NCI-H2171 treated with DMSO at 0.1 percent for 48 hours (cell line): ENCODE measurements at places on chromosomes 13 and 19.
A peak's percentile ranks its signal among the peaks of the same experiment; 100 is the strongest.

DNA sequence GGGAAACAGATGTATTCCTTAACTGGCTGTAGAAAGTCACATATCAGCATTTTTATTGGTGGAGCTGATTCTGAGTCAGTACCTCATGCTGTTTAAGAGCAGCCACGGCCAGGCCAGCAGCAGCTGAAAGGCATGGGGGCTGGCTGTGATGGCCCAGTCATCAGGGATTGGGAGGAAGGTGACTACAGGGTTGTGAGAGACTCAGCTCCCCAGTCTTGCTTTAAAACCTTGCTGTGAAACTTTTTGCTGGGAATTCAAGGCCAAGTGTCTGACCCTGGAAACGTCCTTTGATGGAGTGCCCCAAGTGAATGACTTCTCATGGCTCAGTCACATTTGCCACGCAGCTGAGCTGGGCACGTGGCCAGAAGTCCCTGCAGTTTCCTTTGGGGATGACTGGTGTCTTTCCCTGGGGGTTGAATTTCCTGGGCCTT, 39.1 kb upstream of the RNF113B start:
- peak; percentile 30 for DNase-seq

DNA sequence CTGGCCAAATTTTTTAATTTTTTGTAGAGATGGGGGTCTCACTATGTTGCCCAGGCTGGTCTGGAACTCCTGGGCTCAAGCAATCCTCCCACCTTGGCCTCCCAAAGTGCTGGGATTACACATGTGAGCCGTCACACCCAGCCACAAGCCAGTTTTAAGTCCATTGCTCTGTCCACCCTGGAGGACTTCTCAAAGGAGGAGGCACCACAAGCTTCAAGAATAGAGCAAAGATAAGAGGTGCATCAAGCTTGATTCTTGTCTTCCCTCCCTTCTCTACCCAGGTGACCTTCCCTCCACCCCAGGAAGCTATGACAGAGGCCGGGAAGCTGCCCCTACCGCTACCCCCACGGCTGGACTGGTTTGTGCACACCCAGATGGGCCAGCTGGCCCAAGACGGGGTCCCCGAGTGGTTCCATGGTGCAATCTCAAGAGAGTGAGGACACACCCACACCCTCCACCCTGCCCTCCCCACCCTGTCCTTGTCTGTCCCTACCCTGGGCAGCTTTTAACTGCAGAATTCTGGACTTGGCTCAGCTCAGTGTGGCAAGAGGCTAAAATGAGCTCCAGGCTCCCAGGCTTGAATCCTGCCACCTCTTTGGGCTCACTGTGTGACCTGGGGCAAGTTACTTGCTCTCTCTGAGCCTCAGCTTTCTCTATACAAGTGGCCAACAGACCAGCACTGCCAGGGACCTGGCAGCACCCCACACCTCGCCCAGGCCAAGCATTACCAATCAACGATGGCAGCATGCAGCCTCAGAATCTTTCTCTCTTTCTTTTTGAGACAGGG, 5.2 kb downstream of the HSH2D start:
- no peak for DNase-seq

GRCh38 chr19:29771708-29772414, 39.9 kb upstream of the CCNE1 start:
- DNase-seq, result peak; percentile 26

DNA sequence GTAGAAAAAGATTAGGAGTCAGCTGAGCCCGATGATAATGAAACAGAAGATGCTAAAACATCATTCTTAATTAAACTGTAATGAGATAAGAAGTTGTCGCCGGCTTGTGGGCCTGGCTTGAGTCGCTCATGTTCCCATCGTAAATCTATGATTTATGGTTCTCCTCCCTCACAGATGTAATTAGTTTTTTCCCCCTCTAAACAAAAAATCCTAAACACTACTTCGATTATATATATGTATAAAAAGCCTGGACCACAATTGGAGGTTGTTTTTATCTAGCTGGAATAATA, 151.3 kb downstream of the PTPRS start:
- no peak for DNase-seq

DNA sequence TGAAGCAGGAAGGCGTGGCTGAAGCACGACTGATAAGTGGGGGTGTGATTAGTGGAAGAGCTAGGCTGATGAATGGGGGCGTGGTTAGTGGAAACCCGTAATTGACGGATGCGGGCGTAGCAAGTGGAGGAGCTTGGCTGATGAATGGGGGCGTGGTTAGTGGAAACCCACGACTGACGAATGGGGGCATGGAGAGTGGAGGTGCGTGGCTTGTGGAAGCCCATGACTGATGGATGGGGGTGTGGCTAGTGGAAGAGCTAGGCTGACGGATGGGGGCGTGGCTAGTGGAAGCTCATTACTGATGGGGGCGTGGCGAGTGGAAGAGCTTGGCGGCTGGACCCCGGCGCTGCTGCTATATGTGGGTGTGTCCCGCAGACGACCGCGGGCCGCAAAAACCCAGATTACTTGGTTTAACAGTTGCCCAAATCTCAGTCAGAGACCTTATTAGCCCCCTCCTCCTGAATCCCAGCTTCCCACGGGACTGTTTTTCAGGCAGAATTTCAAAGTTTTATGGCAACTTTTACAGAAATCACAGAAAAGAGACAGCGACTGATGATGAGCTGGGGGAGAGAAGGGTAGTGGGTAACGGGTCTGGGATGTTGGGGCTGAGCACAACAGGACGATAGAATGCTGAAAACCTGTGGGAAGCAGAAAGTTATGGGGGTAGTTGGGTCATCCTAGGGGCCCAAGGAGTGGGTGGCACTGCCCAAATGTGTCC, 9.0 kb upstream of the MEIS3 start:
- peak; percentile 99 for DNase-seq

DNA sequence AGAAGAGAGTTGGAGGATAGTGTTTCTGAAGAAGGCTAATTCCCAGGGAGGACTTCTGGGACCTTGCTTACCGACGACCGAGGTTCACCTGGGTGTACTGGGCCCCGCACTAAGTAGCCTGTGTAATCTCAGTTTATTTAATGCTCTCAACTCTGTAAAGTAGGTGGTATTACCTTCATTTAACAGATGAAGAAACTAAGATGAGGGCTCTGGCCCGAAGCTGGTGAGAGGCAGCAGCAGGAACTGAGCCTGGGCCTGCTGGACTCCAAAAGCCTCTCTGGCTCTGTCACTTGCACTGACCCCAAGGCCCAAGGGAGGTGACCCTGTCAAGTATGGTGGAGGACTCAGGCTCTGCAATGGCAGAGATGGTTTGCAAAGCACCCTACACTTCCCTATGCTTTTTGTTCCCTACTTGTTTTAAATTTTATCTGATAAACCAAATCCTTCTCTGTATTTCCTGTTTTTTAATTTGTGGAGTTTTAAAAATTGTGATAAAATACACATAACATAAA, 50.6 kb downstream of the GGACT start:
- no peak for DNase-seq

DNA sequence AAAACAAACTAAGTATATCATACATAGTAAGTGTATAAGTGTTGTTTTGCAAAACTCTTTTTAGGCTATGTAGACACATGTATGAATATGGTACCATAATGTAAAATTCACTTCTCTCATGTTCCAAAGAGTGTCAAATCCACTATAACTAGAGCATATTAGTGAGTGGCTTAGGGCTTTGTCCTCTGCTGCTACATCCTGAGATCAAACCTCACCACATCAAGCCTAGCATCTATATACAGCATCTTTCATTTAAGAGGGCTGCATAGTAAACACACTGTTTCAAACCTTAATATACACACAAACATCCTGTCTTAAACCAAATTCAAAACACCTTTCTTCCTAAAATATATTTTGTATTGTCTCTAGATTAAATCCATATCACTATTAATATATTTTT, 38.7 kb downstream of the ELF1 start:
- no peak for DNase-seq

- DNase-seq, result no peak
Observed at GRCh38 chr13:101489643-101490405, 37.3 kb downstream of the ITGBL1 start.

DNA sequence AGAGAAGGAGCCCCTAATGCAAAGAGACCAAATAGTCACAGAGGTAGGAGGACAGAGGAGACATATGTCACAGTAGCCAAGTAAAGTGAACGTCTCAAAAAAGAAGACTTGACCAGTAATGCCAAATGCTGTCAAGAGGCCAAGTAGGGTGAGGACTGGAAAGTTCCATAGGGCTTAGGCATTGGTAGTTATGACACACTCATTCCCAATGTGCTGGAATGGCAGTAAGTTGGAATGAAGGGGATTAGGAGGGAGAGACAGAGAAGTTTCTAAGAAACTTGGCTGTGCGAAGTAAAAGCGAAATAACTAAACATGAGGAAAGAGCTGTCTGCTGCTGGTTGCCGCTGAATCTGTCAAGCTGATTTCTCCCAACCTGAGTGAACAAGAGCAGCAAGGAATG, 14.9 kb upstream of the FRY start:
- DNase-seq, result no peak

DNA sequence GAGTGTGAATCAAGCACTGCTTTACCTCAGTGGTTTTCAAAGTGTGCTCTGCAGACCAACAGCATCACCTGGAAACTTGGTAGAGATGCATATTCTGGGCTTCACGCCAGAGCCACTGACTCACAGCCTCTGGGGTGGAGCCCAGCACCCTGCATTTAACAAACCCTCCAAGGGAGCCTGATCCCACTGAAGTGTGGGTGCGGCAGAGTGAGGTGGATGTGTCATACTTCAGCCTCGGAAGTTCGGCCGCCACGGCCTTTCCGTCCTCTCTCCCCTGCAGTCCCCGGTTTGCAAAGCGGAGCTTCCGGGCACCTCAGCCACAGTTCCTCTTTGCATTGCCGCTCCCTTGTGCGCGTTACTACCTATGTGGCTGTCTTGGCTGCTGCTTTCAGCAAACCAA, 33.3 kb upstream of the MICU2 start:
- DNase-seq, result no peak

GRCh38 chr13:53013113-53013512, 15.5 kb upstream of the OLFM4 start:
- DNase-seq, result no peak

DNA sequence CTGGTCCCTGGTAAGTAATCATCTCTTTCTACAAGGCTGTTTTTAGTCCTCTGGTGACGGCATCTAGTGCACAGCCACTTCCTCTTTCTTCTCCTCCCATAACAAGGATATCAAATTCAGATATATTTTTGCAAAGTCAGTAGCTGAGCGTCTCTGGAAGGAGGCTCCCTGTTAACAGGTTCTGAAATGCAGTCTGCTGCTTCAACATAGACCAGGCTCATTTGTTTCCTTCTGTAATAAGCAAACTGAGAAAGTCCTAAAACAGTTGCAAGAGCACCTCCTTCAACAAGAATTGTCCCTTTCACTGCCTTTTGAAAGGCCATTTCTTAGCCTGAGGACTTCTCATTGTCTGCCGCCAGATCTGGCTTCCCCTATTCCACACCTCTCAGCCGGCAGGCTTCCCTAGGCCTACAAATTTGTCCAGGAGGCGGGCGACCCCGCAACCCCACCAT, 7.4 kb upstream of the ZSCAN5A start:
- no peak for DNase-seq

DNA sequence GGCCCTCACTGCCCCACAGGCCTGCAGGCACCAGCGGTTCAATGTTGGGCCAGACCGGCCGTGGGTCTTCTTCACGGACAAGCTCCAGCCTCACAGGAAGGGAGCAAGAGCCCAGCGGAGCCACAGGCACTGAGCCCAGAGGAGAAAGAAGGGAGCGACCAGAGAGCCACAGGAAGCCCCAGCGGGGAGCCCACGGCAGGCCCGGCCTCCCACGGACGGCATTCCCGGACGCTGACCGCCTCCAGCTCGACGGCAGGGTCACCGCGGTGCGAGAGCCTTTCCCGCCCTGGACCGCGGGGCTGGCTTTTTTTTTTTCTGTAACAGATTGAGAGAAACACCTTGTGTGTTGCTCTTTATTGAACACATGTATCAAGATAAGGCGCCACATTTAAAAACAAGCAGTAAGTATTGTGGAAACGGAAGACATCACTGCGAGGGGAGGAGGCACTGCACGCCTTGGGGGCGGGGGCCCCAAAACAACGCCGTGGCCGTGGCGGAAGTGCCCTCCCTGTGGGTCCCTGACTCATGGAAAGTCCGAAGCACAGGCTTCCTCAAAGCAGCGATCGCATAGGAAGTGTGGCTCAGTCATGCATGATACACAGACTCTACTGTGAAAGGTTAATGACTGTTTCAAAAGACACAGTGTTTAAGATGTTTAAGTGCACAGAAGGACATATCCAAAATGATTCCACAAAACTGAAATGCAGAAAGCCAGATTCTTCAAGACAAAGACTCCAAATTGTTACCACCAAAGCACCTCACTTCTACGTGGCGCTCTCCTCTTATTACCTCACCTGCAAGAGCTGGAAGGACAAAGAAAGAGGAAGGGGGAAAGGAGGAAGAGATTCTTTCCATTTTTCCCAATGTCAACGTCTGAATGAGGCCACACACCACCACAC, 3.5 kb downstream of the RASA3 start:
- DNase-seq, result no peak

GRCh38 chr13:60759499-60759898, 362.5 kb downstream of the TDRD3 start:
- peak; percentile 30 for DNase-seq

GRCh38 chr13:51625555-51626345, 41.5 kb downstream of the WDFY2 start:
- no peak for DNase-seq

- no peak for DNase-seq
Observed at GRCh38 chr13:111971891-111972780, 94.8 kb upstream of the SOX1 start.

DNA sequence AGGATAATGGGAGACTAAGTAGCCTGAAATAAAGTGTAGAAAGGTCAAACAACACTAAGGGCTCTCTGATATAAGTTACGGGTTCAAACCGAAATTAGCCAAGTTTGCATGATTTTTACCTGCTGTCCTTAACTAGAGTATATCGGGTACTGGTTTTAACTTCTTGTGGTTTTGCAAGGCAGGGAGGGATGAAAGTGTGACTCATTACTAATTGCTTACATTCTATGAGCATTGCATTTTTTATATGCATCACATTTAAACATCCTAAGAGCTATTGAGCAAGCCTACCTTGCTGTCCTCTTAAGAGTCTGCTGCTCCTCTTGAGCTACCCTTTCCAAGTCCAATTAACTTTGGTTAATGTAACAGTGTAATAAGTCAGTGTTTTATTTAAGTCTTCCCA, 415.4 kb downstream of the SLITRK5 start:
- no peak for DNase-seq

GRCh38 chr19:50184196-50184595, 19.2 kb upstream of the MYH14 start:
- no peak for DNase-seq

GRCh38 chr13:55410398-55411330, 1730.1 kb upstream of the PRR20A start:
- peak; percentile 45 for DNase-seq

DNA sequence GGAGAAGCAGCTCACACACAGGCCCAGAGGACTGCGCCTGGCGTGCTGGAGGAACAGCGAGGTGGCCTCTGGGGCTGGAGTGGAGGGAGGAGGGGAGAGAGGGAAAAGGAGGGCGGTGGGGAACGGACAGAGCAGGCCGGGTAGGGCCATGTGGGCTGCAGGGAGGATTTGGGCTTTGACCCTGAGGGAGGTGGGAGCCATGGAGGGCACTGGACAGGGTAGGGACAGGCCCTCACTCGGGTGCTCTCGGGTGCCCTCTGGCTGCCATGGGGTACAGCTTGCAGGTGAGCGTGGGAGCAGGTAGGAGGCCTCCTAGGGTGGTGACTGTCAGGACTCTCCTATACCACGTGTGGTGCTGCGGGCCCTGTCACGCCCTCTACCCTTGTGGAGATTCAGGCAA, 22.8 kb downstream of the PLIN4 start:
- DNase-seq, result peak; percentile 17

GRCh38 chr13:32925506-32925905, 90.7 kb upstream of the KL start:
- no peak for DNase-seq

- DNase-seq, result no peak
Observed at GRCh38 chr13:37195621-37196020, 90.2 kb upstream of the CSNK1A1L start.

GRCh38 chr19:6070207-6070681, 40.1 kb downstream of the RFX2 start:
- no peak for DNase-seq
